CD4-positive, alpha-beta memory T cell (primary cell): ENCODE measurements at places on chromosomes 11 and 22.

DNA sequence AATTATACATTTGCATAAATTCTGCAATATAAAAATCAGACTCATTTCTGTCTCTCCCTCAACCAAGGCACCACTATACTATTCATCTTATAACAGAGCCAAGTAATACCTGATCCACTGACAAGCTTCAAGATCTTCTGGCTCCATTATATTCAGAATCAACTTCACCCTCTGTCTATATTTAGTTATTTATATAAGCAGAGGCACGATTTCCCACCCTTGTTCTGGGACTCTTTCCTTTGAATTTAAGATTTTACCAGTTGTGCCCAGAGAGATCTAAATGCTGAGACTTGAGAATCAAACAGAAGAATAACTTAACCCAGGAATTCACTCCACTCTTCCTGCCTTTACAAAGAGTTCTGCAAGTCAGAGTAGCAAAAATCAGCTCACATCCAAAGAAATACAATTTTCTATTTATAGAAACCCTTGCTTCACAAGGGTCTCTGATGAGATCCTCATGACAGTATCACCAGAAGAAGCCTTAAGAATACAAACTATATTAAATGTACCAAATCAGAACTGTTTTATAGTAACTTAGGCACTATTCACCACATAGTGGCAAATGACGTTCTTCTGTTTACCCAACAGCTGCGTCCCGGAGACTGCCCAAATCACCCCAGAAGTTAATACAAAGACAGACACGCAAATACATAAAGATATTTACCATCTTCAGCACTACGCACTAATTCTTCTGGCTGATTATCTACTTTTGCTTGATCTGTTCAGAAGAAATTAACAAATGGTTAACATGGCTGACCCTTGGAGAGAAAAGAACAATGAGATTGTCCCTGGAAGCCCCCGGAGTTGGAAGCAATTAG lies 32.3 kb upstream of the CCDC89 start:
- no peak for DNase-seq

DNA sequence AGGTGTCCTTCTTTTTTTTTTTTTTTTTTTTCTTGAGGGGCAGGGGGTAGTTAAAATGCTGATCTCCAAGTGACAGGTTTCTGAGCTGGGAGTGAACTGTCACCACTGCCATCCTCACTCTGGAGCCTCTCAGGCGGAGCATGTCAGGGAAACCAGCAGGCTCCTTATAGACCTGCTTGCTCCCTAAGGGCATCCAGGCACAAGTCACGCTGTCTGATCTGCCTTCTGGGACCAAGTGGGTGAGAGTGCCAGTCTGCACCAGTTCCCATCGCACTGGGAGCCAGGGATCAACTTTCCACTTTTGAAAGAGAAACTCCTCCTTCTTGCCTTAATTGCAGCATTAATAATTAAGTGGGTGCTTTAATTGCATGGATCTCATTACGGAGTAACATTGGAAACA lies 537.9 kb upstream of the CADM1 start:
- no peak for DNase-seq

DNA sequence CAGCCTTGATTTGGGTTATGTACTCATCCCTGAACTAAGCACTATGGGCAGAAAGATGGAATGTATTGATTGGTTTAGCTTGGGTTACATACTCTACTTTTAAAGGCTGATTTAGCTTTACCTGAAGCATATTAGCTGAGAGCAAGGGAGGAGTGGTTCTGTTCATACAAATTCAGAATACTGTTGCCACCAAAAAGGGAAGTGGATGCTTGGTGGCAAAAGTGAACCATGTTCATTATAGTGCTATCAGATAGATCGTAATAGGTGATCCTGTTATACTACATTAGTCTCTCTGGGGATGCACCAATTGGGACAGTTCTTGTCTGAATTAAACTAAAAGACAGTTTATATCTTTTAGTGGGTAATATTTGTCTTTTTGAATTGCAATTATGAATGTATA lies 44.5 kb upstream of the RRM1 start:
- DNase-seq = no peak

DNA sequence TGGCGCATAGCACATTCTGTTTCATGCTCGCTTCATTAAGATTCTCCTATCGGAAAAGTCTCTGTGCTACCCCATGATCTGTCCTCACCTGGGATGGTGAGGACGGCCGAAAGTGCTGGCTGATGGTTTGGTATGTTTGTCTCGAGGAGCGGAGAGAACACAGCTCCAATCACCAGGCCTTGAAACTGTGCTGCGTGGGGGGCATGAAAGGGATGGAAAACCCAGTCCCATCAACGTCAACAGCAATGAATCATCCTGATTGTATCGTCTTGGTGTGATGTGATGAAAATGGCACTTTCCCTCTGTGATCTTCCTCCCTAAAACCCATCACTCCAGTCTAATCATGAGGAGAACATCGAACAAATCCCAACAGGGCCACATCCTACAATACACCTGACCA lies 8.4 kb downstream of the FXYD6 start:
- no peak for DNase-seq

DNA sequence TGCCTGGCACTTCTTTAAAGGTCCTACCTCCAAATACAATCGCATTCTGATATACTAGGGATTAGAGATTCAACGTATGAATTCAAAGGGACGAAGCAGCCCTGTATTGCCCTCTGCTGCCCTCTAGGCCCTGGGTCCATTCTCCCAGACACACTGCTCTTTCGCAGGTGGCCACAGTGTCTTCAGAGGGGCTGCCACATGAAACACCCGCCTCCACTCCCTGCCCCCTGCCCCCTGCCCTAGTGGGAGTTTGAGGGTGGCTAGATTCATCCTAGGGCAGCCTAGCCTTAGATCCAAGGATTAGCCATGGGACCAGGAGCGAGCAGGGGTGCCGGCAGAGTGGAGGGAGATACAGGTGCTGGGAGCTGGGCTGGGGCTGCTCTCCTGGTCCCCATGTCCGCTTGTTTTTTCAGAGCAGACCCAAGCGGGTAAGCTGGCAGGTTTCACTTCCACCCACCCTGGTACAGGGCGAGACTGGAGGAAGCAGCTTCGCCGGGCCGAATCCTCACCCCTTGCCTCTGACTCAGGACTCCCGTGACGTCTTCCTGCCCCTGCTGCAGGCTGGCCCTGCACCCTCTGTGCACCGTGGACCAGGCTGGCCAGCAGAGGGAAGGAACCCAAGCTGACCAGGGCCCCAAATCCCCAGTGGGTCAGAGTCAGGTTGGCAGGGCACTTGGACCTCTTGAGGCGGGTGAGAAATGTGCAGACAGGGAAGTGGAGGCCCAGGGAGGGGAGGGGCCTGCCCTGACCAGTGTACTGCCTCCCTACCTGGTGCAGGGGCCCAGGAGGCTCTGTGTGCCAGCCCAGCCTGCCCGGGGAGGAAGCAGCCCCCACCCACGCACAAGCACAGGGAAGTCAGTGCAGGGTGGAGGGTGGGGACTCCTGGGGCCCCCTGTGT lies 28.4 kb upstream of the HMOX1 start:
- DNase-seq = no peak

DNA sequence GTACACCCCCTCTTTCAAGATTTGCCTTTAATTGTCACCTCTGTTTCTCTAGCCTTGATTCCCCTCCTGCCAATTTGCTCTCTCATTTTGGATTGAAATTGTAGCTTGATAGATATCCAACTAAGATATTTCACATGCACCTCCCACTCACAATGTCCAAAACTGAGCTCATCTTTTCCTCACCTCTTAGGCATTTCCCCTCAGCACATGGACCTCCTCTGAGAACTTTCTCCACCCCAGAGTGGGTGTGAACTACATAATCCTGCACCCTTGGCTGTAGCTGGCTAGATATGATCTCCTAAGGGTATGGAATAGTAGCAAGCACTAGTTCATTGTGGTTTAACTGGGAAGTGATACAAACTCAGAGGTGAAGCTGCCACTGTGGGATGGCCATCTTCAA lies 91.5 kb upstream of the SESN3 start:
- DNase-seq = no peak

DNA sequence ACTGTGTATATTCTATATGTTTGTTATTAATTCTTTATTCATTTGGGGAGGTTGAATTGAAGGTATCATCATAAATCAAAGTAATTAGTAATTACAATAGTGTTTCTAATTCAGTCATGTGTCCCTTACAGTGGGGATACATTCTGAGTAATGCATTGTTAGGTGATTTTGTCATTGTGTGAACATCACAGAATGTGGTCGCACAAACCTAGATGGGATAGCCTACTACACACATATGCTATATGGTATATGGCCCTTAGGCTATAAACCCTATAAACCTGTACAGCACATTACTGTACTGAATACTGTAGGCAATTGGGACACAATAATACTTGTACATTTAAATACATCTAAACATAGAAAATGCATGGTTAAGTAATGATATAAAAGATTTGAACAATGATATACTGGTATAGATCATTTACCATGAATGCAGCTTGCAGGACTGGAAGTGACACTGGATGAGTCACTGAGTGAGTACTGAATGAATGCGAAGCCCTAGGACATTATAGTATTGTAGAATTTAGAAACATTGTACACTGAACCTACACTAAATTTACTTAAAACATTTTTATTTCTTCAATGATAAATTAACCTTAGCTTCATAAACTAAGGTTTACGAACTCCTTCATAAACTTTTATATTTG lies 936.2 kb upstream of the CHORDC1 start:
- DNase-seq = no peak

GRCh38 chr22:17753401-17753989 lies 20.8 kb downstream of the BID start:
- no peak for DNase-seq

DNA sequence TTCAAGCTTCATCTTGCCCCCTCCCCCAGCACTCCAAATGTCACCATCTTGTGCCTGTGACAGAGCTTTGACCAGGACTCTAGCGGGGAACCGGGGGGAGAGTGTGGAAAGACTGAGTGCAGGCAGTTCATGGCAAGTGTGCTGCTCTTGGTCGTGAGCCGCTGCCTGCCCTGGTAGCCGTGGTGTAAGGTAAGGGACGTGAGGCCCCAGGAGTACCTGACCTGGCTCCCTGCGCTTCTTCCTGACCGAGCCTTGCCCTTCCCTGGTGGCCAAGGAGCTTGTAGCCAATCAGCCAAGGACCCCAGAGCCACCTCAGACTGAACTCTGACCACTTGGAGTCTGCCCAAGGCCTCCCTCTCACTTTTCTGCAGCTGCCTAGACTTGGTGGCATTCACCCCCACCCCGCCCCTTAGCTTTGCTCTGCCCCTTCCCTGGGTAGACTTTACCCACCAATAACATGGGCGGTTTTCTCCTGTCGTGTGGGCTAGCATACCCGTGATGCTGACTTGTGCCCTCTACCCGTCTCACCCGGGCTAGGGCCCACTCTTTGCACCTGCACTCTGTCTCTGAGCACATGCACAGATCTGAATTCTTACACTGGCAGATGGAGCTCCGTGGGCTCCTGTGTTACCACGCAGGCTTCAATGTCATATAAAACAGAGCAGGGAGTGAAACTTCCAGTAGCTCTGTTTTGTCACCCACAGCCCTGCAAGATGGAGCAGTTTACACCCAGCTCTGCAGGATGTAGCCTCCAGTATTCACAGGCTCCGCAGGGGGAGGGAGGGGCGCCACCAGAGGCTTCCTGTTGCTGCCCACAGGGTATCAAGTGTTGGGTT lies 1.5 kb downstream of the DGKZ start:
- peak; percentile 58 for DNase-seq

DNA sequence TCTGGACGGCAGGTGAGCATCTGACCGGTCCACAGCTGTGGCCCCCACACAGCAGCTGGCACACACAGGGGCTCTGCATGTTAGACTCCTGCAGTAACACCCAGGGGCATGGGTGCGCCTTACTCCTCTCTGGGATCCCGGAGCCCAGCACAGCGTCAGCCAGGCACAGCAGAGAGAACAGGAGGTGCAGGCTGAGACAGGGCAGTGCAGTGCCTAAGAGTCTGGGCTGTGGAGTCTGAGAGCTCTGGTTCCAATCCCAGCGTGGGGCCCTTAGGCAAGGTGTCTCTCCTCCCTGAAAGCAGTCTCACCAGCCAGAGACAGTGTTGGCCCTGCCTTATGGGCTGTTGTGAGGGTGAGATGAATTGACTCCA lies 2.3 kb downstream of the NUDT8 start:
- DNase-seq = no peak

GRCh38 chr22:31977141-31977841 lies 33.0 kb downstream of the YWHAH start:
- peak; percentile 67 for DNase-seq

DNA sequence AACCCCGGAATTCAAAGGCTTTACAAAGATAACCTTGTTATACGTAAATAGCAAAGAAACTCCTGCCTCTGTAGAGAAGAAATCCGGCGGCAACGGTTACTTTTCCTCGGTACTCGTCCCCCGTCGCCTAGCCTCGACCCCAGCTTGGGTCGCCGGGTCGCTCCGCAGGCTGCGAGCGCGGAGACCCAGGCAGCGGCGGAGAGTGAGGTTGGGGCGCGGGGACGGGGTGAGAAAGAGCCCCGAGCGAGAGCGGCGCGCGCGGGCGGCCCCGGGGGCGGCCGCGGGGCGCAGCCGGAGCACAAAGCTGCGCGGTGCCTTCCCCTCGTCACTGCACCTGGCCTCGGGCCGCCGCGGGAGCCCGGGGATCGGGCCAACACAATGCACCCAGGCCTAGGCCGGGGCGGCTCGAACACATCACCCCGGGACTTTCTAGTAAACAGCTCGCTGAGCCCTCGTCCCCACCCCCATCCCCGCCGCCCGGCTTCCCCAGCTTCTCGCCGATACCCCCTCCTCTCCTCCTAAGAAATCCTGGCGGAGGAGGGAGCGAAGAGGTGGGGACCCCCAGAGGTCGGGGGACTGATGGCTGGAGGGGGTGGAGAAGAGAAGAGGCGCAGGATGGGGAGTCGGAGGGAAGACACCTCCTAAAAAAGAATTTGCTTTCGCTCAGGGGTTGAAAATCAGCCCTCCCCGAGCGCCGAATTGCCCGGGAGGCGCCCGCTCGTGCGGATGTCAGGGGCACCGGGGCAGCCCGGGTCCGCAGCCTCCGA lies 845 bp downstream of the MPPED2 start:
- no peak for DNase-seq

- DNase-seq = no peak
Observed at GRCh38 chr11:88308576-88308975, 29.0 kb downstream of the CTSC start.

- DNase-seq = no peak
Observed at GRCh38 chr22:50271519-50271970, 1.4 kb upstream of the MAPK11 start.

- peak; percentile 69 for DNase-seq
Observed at GRCh38 chr11:87352759-87353707, 315.3 kb downstream of the TMEM135 start.

DNA sequence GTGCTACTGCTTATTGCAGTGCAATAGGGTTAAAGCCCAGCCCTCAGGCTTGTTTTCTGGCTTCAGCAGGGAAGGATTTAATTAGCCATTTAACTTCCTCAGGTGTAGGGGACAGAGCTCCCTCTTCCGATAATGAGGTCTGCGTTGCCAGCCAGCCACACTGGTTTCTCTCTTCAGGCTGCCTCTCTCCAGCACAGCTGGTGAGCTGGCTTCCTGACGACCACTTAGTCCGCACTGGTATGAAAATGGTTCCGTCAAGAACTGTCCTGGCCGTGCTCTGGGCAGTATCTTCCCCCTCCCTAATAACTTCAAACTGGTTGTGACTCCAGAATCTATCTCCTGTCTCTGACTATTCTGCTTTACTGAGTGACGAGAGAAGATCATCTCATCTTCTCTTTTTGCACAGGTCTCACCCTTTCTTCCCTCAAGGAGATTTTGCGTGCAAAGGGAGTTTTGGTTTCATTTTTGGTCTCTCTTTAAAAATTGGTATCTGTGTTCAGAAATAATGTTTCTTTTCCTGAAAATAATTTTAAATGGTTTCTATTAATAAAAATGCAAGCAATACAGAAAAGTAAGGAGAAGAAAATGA lies 49.2 kb downstream of the CNTN5 start:
- DNase-seq = no peak
